ENCODE measurements at places on chromosomes 12 and 14.
A peak's percentile ranks its signal among the peaks of the same experiment; 100 is the strongest.

- DNase-seq = no peak
Observed at GRCh38 chr12:65449400-65449799, 170.9 kb downstream of the MSRB3 start.

- DNase-seq = no peak
Observed at GRCh38 chr14:93056166-93056839, 59.4 kb downstream of the ITPK1 start.

DNA sequence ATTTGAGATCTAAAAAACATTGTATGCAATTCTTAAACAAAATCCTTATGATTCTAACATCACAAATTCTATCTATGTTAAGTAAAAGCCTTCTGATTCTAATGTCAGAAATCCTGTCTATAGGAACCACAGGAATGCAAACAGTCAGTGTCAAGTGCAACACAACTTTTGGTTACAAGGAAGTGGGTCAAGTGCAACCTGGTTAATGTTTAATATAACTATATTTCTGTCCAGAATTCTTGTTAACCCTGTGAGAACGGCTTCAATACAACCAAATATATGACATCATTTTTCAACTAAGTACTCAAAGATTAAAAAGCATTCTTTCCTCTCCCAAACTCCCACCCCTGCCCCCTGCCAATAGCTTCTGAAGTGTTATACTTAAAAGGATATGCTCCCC is 107.9 kb upstream of the PLEKHA5 start:
- DNase-seq = no peak

GRCh38 chr12:8987685-8988084 is 1.7 kb upstream of the KLRG1 start:
- DNase-seq = no peak

DNA sequence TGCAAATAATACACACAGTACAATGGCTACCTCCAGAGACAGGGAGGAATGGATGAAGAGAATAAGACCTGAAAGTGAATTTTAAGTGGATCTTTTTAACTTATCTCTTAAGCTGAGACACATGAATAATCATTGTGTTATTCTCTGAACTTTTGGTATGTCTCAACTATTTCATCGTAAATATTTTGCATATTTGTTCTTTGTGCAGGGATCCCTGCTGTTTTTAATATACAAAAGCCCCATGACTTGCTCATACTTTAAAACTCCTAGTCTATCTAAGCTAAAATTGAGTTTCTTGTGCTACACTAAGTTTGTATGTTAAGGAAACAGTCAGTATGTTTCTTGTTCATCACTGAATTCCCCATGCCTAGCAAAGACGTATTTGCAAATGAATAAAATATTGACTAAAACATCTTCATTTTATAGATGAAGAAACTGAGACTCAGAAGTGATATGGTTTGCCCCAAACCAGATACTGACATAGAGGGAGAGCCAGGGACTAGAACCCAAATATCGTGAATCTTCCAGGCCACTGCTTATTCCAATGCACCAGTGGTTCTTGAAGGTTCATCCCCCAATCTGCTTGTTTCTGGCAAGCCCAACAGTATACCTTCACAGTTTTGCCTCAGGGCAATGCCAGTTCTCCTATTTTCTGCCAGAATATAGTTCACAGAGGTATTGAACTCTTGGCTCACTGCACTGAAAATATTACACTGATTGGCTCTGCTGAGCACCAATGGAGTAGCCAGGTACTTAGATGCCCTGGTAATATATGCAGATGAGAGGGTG is 356.9 kb downstream of the MED13L start:
- DNase-seq = no peak

GRCh38 chr12:63882844-63883243 is 38.3 kb downstream of the SRGAP1 start:
- no peak for DNase-seq

GRCh38 chr14:64683264-64683663 is 21.0 kb upstream of the PLEKHG3 start:
- DNase-seq = no peak

DNA sequence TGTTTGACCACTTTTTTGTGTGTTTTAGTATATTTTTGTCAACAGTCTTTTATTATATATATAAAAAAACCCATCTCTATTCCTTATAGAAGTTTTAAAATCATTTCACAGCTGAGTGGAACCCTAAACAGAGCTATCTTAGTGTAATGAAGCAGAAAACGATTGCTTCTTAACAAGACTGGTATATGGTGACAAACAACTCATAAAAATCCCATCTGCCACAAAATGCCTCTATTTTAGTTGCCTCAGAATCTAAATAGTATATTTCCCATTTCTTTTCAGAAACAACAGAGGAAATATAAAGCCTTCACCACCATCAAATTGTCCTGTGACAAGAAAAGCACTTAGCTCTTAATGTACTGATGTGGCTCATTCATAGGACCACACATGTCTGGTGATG is 322.4 kb downstream of the ATP23 start:
- DNase-seq = no peak

- DNase-seq = no peak
Observed at GRCh38 chr14:79781882-79782281, 429.4 kb downstream of the DIO2 start.

- DNase-seq = no peak
Observed at GRCh38 chr14:76580967-76581366, 180.3 kb upstream of the VASH1 start.

DNA sequence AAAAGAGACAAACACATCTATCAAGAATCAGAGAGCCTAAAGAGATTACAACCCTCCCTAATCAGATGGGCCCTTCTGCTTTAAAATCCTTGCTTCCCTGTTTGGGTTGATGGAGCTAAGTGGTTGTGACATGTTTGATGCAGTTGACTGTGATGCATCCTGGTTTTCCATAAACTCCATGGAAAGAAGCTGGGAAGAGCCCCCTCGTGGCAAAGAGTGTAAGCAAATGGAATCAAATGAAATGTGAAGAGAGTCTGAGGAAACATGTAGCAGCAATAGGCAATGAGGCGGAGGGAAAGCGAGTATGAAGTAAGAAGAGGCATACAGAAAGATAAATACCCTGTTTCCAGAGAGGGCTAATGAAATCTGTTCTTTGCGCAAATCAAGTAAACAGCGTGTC is 70.4 kb upstream of the SLCO1C1 start:
- no peak for DNase-seq

DNA sequence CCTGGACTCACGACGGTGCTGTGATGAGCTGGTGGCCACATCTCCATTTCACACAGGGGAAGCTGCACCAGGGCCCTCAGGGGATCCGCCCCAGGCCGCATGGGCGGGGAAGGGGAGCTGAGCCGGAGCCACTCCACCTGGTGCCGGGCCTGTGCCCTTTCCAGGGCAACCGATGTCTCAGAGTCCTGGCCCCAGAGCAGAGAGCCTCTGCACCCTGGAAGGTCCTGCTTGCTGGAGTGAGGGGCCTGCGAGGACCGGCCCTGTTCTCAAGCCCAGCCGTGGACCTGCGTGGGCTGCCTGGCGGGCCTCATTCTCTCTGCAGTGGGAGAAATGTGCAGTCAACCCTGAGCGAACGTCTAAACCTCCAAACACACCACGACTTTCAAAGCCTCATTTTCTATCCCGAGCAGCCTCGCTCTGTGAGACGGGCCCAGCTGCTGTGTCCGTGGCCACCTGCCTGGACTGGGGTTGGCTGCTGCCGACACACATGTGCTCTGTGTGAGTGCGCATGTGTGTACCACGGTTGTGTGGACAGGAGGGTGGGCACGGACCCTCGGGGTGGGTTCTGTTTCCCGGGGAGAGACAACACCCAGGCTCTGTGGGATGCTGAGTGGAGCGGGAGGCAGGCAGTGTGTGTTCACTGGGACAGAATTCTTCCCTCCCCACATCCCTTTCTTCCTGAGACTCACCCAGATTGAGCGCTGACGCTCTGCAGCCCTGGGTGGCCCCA is 163.5 kb downstream of the KIF26A start:
- no peak for DNase-seq

- DNase-seq = no peak
Observed at GRCh38 chr14:56490379-56490778, 89.2 kb upstream of the TMEM260 start.

- peak; percentile 52 for DNase-seq
Observed at GRCh38 chr12:9064201-9064814, 51.4 kb downstream of the A2M start.

GRCh38 chr14:77031759-77032490 is 3.4 kb upstream of the IRF2BPL start:
- DNase-seq = no peak

DNA sequence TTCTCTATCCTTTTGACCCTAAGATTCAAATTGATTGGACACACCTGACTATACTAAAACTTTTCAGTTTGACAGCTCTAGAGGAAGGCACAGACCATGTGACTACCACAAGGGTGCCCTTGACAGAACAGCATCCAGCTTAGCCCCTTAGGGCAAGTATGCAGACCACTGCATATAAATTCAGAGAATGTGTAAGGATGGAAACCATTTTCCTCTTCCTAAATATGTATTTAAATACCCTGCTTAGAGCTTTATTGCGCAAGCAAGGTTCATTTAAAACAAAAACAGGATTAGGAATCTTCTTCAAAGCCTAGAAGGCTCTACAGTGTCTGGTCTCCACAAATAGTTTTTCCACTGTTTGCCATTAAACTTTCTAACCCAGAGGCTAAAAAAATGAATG is 202.8 kb downstream of the MED13L start:
- DNase-seq = no peak

GRCh38 chr14:70663707-70664179 is 22.0 kb downstream of the TTC9 start:
- DNase-seq = no peak

DNA sequence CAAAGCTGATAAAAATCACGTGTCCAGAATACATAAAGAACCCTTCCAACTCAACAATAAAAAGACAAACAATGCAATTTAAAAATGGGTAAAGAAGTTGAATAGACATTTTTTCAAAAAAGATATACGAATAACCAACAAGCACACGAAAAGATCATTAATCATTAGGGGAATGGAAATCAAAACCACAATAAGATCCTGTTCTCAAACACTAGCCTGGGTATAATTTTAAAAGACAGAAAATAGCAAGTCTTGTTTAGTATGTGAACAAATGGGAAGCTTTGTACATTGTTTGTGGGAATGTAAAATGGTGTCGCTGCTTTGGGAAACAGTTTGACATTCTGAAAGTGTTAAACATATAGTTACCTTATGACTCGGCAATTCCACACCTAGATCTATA is 86.3 kb upstream of the LMNTD1 start:
- no peak for DNase-seq

DNA sequence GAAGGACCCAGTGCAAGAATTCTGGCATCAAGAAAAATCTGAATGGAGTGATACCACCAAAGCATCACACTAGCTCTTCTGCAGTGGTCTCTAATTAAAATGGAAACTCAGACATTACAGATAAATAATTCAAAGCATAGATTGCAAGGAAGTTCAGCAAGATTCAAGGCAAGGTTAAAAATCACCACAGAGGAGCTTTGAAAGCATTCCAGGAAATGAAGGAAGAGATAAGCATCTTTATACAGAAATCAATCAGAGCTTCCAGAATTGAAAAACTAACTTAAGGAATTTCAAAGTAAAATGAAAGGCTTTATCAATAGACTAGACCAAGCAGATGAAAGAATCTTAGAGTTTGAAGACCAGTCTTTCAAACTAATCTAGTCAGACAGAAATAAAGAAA is 20.4 kb upstream of the GLIPR1 start:
- no peak for DNase-seq

DNA sequence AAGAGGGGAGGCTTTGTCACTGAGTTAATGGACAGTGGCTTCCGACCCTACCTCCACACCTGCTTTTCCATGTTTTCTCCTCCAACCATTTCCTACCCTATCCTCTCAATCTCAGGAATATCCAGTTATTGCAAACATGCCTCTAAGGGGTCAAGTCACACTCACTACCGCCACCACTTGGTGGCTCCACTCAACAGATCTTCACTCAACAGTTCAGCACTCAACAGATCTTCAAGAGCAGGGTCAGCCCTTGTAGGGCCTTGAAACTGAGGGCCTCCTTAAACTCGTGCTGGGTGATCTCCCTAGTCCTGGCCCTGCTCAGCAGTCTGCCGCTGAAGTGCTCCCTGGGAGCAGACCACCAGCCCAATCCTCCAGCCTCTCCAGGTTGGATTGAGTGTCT is 14.2 kb downstream of the ZNF641 start:
- no peak for DNase-seq

- no peak for DNase-seq
Observed at GRCh38 chr14:22303589-22304195, 285.3 kb downstream of the DAD1 start.

DNA sequence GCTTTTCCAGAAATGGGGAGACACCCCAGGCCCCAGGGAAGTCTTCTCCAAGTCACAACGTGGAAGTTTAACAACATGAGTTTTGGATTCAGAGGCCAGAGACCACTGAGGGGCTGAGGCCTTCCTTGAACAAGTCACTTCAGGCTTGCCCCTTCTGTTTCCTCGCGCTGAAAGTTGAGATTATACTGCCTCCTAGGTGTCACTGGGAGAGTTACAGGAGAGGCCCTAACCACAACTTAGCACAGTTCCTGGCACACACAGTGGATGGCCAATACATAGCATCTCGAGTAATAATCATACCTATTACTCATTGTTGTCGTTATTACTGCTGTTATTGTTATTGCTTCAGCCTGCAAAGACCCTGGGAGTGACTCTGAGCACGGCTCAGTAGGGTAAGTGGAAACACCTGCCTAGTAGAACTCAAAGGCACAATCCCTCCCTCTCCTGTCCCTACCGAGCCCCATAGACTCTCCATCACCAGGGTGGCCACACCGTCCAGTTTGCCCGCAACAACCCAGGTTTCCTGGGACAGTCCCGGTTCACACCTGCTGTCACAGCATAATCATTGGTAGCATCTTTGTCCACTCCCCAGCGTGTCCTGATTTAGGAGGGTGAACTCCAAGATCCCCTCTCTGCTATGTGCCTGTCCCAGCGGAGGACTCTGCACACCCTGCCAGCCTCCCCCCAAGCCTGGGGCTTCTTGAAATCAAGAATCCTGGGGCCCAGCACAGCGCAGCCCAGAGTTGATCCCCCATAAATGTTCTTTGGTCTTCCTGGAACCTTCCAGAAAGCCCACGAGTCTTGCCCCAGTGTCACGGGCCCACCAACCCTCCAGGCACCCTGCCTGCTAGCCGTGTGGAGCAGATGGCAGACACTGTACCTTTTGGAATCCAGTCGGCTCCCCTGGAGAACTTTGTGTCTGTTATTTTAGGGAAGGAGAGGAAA is 85.0 kb downstream of the SYNE3 start:
- DNase-seq = no peak

- no peak for DNase-seq
Observed at GRCh38 chr14:65007202-65007601, 20.5 kb downstream of the FNTB start.

DNA sequence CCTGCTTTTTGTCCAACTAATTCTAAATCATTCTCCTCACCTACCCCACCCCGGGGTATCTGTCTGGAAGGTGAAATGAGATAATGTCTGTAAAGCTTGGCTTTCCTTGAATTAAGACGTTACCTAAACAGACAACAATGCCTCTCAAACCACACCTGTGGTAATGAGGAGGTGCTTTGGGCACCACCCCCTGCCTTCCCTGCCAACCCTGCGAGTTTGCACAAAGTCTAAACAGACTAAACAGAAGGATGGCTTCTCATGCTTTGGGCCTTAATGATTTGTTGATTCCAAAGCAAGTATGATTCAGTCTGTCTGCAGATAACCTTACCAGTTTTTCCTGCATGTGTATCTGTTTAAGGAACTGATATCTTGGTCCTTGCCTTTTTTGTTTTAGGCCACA is 82.4 kb downstream of the ZFC3H1 start:
- DNase-seq = no peak

GRCh38 chr14:66979101-66979974 is 209.9 kb upstream of the GARIN2 start:
- DNase-seq = no peak

- DNase-seq = no peak
Observed at GRCh38 chr14:95143808-95144620, 13.3 kb downstream of the DICER1 start.

GRCh38 chr14:76971549-76971948 is 57.0 kb downstream of the IRF2BPL start:
- no peak for DNase-seq
